Tibial nerve (tissue), 4 donors: ENCODE measurements at places on chromosomes 5 and 9. TPM values are rescaled to one million over a fixed set of nuclear protein-coding genes. Genes with fewer than 3 reads are reported as not detected.

GRCh38 chr5:118208031-118208453 lies 780.3 kb downstream of the DTWD2 start:
- no peak for DNase-seq

GRCh38 chr5:168214071-168214470 lies 77.4 kb upstream of the WWC1 start:
- DNase-seq = no peak

The LCP2 gene
- total RNA-seq = 53.8 TPM

The TRAPPC13 gene
- total RNA-seq = 19.3 TPM

The SVEP1 gene
- total RNA-seq = 60.7 TPM
